ENCODE measurements at places on chromosomes 5 and 9. TPM values are rescaled to one million over a fixed set of nuclear protein-coding genes. Genes with fewer than 3 reads are reported as not detected.

Gene WNK2
- total RNA-seq = not detected

Gene TNC
- not detected for total RNA-seq

Gene FRRS1L
- not detected for total RNA-seq

Gene NR6A1
- 0.22 TPM for total RNA-seq

Gene TLE1
- total RNA-seq = 3.4 TPM

Gene DRD1
- not detected for total RNA-seq

Gene LRRC19
- not detected for total RNA-seq

Gene KIF12
- not detected for total RNA-seq

Gene PFN3
- total RNA-seq = not detected

Gene PCDHB13
- not detected for total RNA-seq

Gene C5orf58
- total RNA-seq = not detected
